ENCODE measurements at places on chromosomes 3 and 15. TPM values are rescaled to one million over a fixed set of nuclear protein-coding genes. Genes with fewer than 3 reads are reported as not detected.

DNA sequence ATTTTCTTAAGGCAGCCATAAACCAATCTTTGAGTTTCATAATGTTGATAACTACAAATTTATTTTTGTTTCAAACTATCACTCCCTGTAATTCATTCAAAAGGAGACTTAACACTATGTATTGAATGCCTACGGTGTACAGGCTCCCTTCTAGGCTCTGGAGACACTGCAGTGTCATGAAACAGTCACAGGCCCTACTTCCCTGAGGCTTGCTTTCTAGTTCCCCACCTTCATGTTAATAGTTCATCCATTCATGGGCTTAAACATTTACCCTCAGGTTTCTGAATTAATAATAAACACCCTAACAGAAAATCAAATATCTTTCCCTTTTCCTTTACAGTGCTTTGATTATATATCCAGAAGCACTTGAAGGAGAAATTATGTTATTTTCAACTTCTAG, 168.7 kb downstream of the CHL1 start:
- H3K27ac ChIP-seq = no peak overlapping the region
- H3K36me3 ChIP-seq = no peaks in the 10 kb centered on the region
- no peaks in the 10 kb centered on the region for H3K4me1 ChIP-seq
- H3K27me3 ChIP-seq = no peaks in the 10 kb centered on the region
- no peak for DNase-seq

- peak overlapping the region; percentile 92 for H3K4me3 ChIP-seq
- H3K4me1 ChIP-seq = peaks cover 28% of the 10 kb centered on the region
- peak overlapping the region; percentile 100 for H3K27ac ChIP-seq
- H3K36me3 ChIP-seq = peaks cover 57% of the 10 kb centered on the region
- no peaks in the 10 kb centered on the region for H3K27me3 ChIP-seq
Observed at GRCh38 chr15:44710236-44711095, 657 bp downstream of the PATL2 start.

GRCh38 chr3:513301-513700, 316.7 kb downstream of the CHL1 start:
- no peaks in the 10 kb centered on the region for H3K27me3 ChIP-seq
- DNase-seq = no peak

DNA sequence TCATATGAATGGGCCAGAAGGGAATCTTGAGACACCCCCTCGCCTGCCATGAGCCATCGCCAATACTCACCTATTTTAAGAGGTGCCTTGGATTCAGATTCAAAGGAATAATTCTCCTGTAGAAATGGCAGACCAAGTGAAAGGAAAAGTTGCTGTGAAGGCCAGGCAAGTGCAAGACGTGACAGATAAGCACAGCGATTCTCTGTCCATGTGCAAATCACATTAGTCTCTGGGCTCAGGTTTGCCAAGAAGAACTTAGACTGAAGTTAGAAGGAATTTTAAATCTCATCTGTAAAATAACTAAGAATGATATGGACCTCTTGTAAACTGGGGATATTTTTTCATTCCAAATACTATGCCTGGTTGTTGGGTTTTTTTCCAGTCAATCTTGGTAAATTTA, 173.6 kb downstream of the UACA start:
- peaks cover 13% of the 10 kb centered on the region for H3K36me3 ChIP-seq
- peaks cover 13% of the 10 kb centered on the region for H3K27me3 ChIP-seq
- no peak overlapping the region for H3K27ac ChIP-seq
- no peak for DNase-seq

DNA sequence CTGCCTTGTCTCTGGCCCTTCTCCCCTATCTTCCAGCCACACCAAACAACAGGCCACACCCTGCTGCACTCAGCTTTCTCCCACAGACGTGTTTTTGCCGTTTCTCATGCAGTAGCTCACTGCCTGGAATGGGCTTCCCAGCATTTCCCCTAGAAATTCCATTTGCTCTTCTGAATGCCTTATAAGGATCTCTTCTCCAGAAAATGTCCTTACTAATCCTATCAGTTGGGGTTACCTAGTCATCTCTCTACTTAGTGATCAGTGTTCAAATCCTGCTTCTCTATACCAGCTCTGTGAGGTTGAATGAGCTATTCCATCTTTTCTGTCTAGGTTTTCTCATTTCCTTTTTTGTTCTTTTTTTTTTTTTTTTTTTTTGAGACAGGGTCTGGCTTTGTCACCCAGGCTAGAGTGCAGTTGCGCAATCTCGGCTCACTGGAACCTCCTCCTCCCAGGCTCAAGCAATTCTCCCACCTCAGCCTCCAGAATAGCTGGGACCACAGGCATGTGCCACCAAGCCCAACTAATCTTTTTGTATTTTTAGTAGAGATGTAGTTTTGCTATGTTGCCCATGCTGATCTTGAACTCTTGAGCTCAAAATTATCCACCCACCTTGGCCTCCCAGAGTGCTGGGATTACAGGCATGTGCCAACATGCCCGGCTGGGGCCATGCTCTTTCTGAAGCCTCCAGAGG, 98.2 kb upstream of the CHD2 start:
- H3K36me3 ChIP-seq = peaks cover 5% of the 10 kb centered on the region
- no peak for DNase-seq
- H3K27me3 ChIP-seq = no peaks in the 10 kb centered on the region
- no peak overlapping the region for H3K27ac ChIP-seq

GRCh38 chr15:52997123-52997522, 207.0 kb upstream of the ONECUT1 start:
- no peaks in the 10 kb centered on the region for H3K4me1 ChIP-seq
- H3K4me3 ChIP-seq = no peak overlapping the region
- DNase-seq = no peak
- H3K36me3 ChIP-seq = no peaks in the 10 kb centered on the region
- peaks cover 2% of the 10 kb centered on the region for H3K27me3 ChIP-seq
- H3K27ac ChIP-seq = no peak overlapping the region

DNA sequence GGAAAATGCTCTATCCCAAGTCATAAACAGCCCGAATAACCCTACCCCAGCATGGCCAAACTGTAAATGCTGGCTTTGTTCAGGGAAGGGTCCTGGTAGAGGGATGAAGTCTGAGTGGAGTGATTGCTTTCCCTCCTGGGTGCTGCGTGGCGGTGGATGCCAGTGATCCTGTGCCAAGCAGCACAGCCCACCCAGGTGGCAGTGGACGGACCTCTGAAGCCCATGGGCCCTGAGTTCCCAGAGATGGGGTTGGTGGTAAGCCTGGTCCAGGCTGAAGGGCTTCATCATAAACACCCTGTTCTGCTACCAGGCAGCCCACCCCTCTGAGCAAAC, 69.3 kb upstream of the ITGA11 start:
- H3K27me3 ChIP-seq = peaks cover 10% of the 10 kb centered on the region
- H3K4me1 ChIP-seq = peaks cover 7% of the 10 kb centered on the region
- H3K27ac ChIP-seq = no peak overlapping the region
- H3K36me3 ChIP-seq = no peaks in the 10 kb centered on the region

DNA sequence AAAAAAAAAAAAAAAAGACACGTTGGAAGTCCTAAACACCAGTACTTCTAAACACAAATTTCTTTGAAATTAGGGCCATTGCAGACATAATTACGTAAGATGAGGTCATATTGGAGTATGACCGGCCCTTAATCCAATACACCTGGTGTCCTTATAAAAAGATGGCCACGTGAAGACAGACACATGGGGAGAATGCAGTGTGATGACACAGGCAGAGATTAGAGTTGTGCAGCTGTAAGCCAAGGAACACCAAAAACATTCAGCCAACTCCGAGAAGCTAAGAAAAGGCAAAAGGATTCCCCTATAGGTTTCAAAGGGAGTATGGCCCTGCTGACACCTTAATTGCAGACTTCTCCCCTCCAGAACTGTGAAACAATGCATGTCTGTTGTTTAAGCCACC, 379.0 kb upstream of the PDZRN3 start:
- no peaks in the 10 kb centered on the region for H3K27me3 ChIP-seq
- DNase-seq = no peak

DNA sequence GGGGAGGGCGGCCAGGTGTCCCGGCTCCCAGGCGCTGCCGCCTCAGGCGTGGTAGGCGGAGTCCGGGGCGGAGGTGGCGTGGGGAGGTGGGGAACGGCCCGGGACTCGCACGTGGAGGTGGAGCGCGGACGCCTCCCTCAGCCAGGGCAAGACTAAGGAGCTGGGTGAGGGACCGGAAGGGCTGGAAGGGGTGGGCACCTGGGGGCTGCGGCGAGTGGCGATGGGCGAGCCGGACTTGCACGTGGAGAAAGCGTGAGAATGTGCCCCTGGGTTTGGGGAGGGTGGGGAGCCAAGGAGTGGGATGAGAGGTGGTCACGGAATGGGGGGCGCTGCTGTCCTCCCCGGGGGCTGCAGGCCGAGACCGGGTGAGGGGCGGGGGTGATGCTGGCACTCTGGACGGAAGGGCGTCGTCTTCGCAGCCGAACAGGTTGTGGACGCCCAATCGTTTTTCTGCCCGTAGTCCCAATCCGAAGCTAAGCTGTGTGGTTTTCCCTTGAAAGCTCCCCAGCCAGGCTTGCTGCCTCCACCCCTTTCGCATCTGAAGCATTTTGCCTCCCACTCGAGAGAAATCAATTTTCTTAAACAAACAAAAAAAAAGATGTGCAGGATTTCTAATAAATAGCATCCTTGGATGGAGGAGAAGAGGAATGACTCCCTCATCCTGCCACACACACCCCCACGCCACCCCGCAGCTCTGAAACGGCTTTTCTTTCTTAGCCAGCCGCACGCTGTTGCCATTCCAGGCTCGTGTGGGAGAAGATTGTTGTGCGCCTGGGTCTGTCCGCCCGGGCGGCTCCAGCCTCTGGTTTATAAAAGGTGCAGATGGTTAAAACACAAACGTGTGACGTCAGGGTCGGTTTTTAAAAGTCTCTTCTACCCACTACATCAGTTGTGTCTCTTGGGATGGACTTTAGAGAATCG, 62.5 kb upstream of the ANKRD28 start:
- peak overlapping the region; percentile 69 for H3K27ac ChIP-seq
- H3K36me3 ChIP-seq = peaks cover 15% of the 10 kb centered on the region
- peak overlapping the region; percentile 77 for H3K4me3 ChIP-seq
- H3K27me3 ChIP-seq = no peaks in the 10 kb centered on the region

The SLC12A1 gene
- total RNA-seq = not detected

The CACNA1D gene
- not detected for total RNA-seq

The RTP1 gene
- not detected for total RNA-seq

The EXD1 gene
- not detected for total RNA-seq

Measured in activated naive CD8-positive, alpha-beta T cell treated with anti-CD3 and anti-CD28 coated beads, Interleukin-2, amount 10 ng/mL, durations not matched to agents 7 days and 5 days (primary cell).